ENCODE measurements at places on chromosomes 5 and 9.

GRCh38 chr5:16346380-16346779 lies 119.2 kb downstream of the ZNF622 start:
- no peak for DNase-seq

- DNase-seq, result no peak
These were observed 16.3 kb upstream of the IGFBPL1 start for GRCh38 chr9:38440516-38440915.

- no peak for DNase-seq
These were observed 132.7 kb downstream of the PAPPA start for GRCh38 chr9:116286297-116286696.

- DNase-seq, result no peak
These were observed 26.0 kb downstream of the MRPL22 start for GRCh38 chr5:154966874-154967273.

DNA sequence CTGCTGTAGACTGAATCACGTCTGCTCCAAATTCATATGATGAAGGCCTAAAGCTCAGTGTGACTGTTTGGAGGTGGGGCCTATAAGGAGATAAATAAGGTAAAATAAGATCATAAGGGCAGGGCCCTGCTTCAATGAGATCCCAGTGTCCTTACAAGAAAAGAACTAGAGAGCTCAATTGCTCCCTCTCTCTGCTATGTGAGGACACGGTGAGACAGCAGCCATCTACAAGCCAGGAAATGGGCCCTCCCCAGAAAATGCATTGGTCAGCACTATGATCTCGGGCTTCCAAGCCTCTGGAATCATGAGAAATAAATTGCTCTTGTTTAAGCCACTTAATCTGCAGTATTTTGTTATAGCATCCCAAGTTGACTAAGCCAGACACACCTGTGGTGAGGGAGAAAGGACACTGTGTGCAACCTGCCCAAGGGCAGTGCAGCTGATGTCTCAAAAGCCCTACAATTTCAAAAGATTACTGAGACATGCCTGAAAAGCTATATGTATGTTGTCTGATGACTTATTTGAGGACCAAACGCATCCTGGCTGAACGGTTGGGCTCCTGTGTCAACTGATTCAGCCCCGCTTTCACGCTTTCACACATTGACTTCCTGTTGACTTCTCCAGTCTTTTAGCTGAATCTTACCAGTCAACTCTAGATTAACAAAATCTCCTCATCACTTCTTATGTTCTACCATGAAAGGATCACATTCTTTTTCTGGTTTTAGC lies 13.2 kb downstream of the GZMK start:
- no peak for DNase-seq

GRCh38 chr5:136819526-136820302 lies 454.4 kb upstream of the TRPC7 start:
- no peak for DNase-seq

DNA sequence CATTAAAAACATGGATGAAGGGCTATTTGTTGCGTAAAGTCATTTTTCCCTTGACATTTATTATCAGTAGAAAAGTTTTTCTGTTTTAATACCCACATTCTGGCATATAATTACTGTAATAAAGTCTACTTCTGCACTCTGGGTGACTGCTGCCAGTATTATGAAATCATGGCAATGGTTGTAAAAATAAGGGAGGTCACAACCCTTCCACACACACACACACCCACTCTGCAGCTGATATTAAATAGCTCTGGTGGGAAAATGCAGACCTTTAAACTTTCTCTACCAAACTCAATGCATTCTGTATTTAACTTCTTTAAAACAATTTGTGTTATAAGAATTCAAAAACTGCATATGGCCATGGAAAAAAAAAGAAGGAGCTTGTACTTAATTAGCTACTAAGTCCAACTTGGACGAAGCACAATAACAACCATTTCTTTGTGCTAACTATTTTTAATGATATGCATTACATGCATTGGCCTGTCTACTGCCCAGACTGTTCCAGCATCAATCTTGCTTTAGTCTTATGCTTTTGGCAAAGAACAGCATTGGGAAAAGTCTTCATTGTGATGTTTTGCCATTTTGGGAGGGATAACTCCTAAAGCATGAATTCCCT lies 137.6 kb upstream of the MAP3K1 start:
- DNase-seq, result no peak

DNA sequence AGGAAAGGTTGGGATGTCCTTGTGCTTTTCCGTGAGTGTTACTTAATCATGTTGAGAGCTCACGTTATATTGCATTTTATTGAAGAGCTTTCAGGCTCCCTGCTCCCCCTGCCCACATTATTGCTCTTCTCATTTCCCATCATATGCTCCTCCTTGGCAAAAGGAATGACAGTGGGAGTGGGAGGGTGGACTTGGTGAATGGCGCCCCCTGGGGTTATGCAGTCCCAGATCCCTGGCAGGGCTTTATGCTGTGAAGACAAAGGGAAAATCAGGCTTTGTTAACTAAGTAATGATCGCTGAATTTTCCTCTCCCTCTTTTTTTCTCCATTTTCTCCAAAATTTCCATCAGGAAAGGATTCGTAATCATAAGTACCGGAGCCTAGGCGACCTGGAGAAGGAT lies 166.6 kb downstream of the SMARCA2 start:
- DNase-seq, result no peak

GRCh38 chr9:125739436-125739835 lies 7.7 kb upstream of the PBX3 start:
- no peak for DNase-seq

DNA sequence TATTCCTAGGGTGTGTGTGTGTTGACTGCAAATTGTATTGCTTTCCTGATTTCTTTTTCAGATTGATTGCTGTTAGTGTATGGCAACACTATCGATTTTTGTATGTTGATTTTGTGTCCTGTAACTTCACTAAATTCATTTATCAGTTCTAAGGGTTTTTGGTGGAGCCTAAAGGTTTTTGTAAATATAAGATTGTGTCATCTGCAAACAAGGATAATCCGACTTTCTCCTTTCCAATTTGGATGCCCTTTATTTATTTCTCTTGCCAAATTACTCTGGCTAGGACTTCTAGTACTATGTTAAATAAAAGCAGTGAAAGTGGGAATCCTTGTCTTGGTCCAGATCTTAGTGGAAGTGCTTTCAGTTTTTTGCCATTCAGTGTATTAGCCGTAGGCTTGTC lies 340.9 kb upstream of the KLF4 start:
- no peak for DNase-seq

DNA sequence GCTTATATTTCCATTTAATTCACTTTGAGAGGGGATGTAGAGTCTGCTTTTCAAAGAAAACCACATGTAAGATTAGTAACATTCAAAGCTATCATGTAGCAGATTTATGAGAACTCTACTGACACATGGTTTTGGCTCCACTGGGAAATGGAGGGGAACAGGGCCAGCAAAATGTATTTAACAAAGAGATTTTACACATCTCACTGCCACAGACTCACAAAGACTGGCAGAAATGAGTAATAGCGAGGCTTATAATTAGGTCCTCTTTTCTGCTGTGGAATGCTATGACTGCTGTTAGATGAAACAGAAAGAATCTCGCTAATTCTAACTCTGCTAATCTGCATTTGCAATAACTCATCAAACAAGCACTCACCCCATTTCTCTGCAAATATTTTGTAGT lies 4.5 kb downstream of the DAP start:
- DNase-seq, result no peak

- no peak for DNase-seq
These were observed 205.3 kb downstream of the SLCO4C1 start for GRCh38 chr5:102090770-102091169.

- no peak for DNase-seq
These were observed 119.5 kb downstream of the BAAT start for GRCh38 chr9:101265261-101265660.

DNA sequence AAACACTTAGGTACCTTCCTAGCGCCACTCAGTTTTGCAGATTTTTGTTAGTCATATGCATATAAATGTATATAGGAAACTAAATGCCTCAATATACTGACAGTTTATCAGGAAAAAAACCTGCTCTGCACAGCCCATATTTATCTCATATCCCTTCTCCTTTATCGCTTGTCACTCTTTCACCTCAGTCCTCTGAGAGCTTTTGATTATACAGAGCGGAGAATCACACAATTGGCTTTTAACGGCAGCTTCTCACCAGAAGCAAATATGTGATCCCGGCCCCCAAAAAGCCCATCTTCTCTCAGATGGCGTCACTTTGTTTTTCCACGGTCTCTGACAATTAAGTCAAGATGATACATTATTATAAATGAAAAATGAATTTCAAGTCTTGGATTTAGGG lies 362.6 kb downstream of the DNAH5 start:
- no peak for DNase-seq

GRCh38 chr9:79623799-79624721 lies 52.3 kb downstream of the TLE4 start:
- DNase-seq, result no peak

- no peak for DNase-seq
These were observed 12.8 kb downstream of the UGCG start for GRCh38 chr9:111909444-111909843.

DNA sequence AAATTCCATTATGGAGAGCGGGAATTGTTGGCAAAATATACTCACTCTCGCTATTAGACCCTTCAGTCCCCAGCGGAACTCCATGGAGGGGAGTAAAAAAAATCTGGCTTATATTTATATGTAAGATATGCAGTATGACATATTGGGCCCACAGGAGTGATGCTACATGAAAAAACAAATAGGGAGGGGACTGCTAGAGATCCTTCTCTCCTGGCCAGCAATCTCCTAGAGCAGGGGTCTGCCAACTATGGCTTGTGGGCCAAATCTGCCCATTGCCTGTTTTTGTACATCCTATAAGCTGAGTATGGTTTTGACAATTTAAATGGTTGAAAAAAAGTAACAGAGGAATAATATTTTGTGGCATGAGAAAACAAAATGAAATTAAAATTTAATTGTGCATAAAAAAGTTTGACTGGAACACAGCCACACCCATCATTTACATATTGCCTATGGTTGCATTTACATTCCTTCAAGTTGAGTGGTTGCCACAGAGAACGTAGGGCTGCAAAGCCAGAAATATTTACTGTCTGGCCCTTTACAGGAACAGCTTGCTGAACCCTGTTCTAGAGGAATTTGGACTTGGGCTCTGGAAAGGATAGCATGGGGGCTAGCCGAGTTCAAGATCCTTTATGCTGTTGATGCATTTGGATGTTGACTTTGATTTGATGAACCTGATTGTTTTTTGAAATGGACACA lies 197.3 kb upstream of the CLINT1 start:
- peak; percentile 24 for DNase-seq

DNA sequence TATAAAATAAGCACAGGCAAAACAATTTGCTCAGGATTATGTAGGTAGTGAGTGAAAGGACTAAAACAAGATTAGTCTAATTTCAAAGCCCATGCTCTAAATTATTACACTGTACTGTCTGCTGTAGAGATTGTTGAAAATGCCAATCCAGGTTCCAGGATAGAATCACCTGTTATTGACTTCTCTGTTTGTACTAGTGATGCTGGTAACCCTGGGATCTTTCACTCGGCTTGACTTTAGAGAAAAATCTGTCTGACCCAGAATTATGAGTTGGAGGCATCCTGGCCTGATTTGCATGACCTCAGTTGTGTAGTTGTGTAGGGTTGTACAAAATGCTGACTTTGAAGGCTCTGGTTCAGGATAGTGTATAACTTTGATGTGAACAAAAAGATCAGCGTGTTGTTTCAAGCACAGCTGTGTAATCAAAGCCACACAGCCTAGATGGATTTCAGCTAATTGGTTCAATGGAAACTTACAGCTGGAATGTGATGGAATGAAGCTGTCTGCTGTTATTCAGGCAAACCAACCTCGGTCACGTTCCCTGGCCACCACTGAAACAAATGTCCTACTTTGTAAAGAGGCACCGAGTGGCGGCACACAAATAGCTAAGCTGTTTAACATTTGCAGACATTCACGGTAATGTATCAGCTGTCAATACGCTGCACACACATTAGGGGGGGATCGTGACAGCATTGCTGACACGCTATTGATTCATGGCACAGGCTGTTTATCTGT lies 340.3 kb downstream of the KCTD16 start:
- no peak for DNase-seq

DNA sequence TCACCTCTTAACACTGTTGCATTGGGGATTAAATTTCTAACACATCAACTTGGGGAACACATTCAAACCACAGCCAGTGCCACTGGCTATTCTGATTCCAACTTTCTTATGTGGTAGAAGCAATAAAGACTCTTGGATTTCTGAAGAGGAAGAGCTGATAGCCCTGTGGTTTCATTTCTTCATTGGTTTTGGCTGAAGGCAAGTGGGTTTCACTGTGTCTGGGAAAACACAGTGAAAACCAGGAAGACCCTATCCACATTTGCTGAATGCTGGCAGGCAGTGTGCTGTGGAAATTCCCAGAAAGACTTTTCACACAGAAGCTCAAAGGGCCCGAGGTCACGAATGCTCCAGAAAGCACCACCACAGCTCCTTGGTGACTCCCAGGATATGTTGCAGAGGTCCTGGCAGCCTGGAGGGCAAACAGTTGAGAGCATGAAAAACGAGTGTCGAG lies 67.1 kb downstream of the DAPK1 start:
- DNase-seq, result no peak

- DNase-seq, result peak; percentile 1
These were observed 242.1 kb downstream of the HCN1 start for GRCh38 chr5:45454114-45454513.

- DNase-seq, result no peak
These were observed 22.7 kb downstream of the KIF3A start for GRCh38 chr5:132714456-132715307.

DNA sequence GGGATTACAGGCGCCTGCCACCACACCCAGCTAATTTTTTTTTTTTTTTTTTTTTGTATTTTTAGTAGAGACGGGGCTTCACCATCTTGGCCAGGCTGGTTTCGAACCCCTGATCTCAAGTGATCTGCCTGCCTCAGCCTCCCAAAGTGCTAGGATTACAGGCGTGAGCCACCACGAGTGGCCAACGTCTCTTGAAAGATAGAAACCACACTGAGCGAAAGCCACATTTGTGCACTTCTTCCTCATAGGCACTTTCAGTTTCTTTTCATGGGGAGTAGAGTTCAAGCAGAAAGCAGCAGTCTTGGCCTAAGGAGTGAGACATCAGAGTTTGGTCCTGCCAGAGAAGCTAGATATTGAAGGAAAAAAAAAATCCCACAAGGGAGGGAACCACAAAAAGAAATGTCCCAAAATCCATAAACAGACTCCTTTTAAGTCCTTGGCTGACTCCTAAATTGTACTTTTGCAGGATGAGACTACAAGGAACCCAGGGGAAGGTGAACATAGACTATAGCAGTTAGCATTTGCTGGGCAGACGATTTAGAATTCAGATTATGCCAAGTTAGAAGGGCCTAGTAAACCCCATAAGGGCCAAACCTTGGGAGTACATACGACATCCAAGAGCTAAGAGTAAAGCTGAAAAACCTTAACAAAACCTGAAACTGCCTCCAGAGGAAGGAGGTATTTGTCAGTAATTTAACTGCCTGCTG lies 43.9 kb upstream of the GLIPR2 start:
- peak; percentile 11 for DNase-seq

GRCh38 chr9:115400796-115401195 lies 282.8 kb upstream of the TNC start:
- peak; percentile 25 for DNase-seq

All from brain microvascular endothelial cell (primary cell).